ENCODE measurements at places on chromosomes 4 and X.

DNA sequence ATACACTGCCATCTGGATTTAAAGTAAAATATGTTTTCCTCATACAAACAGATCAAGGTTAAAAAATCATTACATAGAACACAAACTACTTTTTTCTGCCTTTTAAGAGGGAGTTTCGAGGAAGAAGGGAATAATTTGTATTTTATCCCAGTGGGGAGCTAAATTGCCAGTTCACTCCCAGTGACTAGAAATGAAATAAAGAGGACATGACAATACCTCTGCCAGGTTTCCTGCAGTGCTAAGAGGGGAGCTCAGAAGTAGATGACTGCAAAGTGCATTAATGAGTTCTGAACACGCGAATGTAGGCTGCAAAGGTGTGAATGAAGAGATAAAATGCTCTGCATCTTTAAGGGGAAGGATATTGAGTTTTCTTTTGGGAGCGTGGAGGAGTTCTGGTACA, 69.7 kb downstream of the SRPX start:
- no peak for DNase-seq

DNA sequence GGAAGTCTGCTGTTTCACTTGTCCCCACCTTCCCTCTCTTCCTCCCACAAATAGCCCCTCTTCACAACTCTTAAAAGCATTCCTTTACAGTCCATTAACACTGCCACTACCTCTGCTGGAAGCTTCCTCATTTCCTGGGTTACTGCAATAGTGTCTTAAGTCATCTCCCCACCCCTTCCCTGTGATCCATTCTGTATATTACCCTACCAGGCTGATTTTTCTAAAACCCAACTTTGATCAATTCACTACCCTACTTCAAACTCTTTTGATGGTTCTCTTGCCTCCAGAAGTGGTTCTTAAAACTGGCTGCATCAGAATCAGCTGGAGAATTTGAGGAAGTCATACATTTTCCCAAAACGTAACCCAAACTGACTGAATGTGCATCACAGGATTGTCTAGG, 8.8 kb upstream of the XIAP start:
- no peak for DNase-seq

DNA sequence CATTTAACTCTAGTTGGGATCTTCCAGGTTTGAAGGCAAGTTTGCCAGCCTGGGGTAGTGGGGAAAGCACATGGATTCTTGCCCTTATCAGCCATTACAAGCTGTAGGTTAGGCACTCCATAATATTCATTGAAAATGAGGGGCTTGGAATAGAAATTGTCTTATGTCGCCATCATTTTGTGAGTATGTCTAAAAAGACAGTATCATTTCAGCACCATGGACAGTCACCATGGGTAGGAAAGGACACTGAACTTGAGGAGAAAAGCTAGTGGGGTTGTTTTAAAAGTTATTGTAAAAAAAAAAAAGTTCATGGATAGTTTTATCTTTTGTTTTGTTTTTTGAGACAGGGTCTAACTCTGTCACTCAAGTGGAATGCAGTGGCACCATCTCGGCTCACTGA, 356.1 kb downstream of the HNRNPD start:
- DNase-seq: no peak

DNA sequence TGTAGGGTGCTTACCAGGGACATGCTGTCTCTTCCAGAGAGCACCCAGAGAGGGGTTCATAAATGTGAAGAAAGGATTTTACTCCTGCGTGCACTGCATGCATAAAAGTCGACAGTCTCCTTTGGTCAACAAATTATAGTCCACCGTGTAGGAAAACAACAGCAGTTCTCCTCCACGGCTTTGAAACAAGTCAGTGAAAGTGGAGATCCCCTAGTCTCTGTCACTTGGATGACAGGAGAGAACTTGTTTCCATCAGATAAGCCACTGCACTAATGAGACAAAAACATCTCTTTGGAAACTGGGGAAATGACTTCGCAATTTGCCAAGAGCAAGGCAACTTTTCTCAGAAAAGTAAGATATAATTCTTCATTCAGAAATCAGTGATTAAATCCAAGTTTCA, 9.7 kb downstream of the UNC5C start:
- DNase-seq: no peak

- DNase-seq: no peak
These were observed 763.6 kb upstream of the AGA start for GRCh38 chr4:178205826-178206225.
